ENCODE measurements at places on chromosomes 6 and 20. TPM values are rescaled to one million over a fixed set of nuclear protein-coding genes. Genes with fewer than 3 reads are reported as not detected.

GRCh38 chr20:59647271-59647670 lies 42.9 kb downstream of the PHACTR3 start:
- DNase-seq = no peak

DNA sequence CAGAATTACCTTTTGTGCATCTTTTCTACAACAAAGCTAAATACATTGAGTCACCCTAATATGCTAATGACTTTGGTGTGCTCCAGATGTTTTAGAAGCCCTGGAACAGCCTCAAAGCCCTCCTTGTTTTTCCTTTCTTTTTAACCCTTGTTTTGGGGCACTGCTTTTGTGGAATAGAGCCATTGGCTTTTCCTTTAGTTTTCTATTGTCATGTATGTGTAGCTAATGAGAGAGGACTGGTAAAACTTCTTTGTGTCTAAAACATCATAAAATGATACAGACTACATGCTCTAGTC lies 158.8 kb downstream of the JARID2 start:
- no peak for DNase-seq

- DNase-seq = no peak
Observed at GRCh38 chr6:97656236-97656635, 373.2 kb upstream of the MMS22L start.

DNA sequence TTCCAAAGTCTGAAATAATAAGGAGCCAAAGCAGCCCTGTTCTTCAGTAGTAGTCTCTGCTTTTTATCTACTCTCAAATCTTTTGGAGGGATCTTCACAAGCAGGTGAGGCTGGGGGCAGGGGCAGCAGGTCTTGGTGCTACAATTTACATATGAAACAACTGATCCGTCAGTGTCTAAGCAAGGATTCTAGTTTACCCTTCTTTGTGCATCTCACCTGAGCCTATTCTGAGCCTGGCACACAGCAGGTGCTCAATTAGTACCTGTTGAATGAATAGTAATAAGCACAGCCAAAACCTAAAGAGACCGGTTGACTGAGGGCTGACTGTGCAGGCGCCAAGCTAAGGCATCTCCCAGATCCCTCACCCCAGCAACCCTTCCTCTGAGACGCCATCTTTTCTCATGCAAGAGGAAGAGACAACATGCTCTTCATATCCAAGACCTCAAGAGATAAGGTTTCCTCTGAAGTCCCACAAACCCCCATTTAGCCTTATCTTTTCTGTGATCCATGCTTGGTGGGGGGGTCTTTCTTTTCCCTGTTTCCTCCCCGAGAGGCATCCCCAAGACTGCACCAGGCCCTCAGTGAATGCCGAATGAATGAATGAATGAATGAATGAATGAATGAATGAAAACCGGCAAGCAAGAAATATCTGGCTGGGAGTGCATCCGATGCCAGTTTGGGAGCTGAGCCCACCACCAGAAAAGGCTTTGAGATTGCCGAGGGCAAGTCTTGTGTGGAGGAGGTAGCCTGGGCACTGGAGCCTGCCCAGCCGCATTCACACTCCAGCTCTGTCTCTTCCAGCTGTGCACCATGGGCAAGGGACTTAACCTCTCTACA lies 2.9 kb upstream of the BMP7 start:
- DNase-seq = no peak

The RALGAPB gene
- total RNA-seq = 27.0 TPM

The RAD21L1 gene
- total RNA-seq = not detected

Measured in ovary (tissue), 10 donors.